Suppressor macrophage (primary cell): ENCODE measurements at places on chromosomes 7 and 10.

GRCh38 chr10:51879238-51879637 lies 179.8 kb upstream of the CSTF2T start:
- peak; percentile 22 for DNase-seq

GRCh38 chr10:44471410-44471809 lies 86.5 kb upstream of the CXCL12 start:
- DNase-seq = no peak

- no peak for DNase-seq
These were observed 170.9 kb downstream of the USP6NL start for GRCh38 chr10:11440250-11441150.

GRCh38 chr7:7639847-7640220 lies 718 bp upstream of the UMAD1 start:
- peak; percentile 12 for DNase-seq

GRCh38 chr7:103121641-103122040 lies 27.3 kb downstream of the NAPEPLD start:
- no peak for DNase-seq

GRCh38 chr7:116630932-116631671 lies 40.9 kb upstream of the MET start:
- DNase-seq = peak; percentile 89

GRCh38 chr10:101062232-101063049 lies 652 bp downstream of the KAZALD1 start:
- peak; percentile 75 for DNase-seq

GRCh38 chr7:80428161-80429054 lies 83.5 kb downstream of the GNAT3 start:
- peak; percentile 70 for DNase-seq

- DNase-seq = peak; percentile 83
These were observed 106.8 kb downstream of the ANK3 start for GRCh38 chr10:60282771-60283353.

GRCh38 chr10:48568131-48568530 lies 36.7 kb downstream of the ARHGAP22 start:
- DNase-seq = no peak

GRCh38 chr10:74153123-74153522 lies 2.1 kb downstream of the ADK start:
- DNase-seq = no peak

- no peak for DNase-seq
These were observed 6.2 kb upstream of the CELF2 start for GRCh38 chr10:11011436-11011835.

- no peak for DNase-seq
These were observed 83.1 kb upstream of the LYZL1 start for GRCh38 chr10:29205787-29206186.

DNA sequence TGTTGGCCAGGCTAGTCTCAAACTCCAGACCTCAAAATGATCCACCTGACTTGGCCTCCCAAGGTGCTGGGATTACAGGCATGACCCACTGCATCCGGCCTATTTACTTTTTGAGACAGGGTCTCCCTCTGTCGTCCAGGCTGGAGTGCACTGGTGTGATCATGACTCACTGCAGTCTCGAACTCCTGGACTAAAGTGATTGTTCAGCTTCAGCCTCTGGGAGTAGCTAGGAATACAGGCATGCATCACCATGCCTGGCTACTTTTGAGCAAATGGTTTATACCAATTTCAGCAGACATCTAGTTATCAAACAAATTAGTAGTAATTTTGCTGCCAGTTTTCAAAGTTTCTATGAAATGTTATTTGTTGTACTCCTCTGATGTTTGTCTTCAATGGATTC lies 2.2 kb upstream of the WAC start:
- DNase-seq = no peak

DNA sequence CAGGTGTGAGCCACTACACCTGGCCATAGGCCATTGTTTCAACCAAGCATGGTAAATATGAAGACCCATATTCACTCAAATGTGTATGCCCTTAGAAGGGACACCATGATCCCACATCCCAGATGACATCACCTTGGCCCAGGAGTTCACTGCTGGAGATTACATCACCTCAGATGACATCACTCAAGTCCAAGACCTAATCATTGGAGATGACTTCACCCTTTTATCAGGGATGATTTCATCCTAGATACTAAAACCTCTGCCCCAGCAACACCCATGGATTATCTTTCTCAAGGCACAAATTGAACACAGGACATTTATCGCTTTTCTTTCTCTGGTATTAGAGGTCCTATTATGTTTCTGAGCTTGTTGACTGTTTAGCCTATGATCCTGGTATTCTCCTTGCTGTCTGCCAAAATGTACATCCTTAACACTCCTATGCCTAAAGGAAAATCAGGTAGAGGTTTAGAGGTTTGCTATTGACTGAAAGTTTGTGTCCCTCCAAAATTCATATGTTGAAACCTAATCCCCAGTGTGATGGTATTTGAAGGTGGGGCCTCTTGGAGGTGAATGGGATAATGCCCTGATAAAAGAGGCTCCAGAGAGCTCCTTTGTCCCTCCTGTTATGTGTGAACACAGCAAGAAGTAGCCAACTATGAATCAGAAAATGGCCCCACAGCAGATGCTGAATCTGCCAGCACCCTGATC lies 9.8 kb upstream of the CYP2C18 start:
- no peak for DNase-seq

- DNase-seq = no peak
These were observed 41.8 kb downstream of the PFKFB3 start for GRCh38 chr10:6244510-6244909.

GRCh38 chr7:37833107-37833817 lies 15.1 kb upstream of the NME8 start:
- DNase-seq = peak; percentile 89

- DNase-seq = no peak
These were observed 6.2 kb upstream of the CH25H start for GRCh38 chr10:89213191-89213808.

- peak; percentile 79 for DNase-seq
These were observed 54.1 kb upstream of the PPIF start for GRCh38 chr10:79292891-79293746.

DNA sequence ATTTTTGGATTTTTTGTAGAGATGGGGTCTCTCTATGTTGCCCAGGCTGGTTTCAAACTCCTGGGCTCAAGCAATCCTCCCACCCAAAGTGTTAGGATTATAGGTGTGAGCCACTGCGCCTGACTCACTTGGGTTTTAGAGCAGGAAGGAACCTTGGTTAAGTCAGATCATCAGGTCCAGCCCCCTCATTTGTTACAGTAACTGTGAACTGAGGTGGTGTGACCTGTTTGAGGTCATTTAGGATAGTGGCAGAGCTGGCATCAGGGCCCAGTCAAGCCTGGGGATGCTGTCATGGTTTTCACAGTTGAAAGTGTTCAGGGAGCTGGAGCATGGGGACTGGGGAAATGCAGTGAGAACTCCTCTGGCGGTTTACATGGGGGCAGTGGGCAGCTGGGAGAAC lies 159.6 kb downstream of the TAX1BP1 start:
- DNase-seq = peak; percentile 30

DNA sequence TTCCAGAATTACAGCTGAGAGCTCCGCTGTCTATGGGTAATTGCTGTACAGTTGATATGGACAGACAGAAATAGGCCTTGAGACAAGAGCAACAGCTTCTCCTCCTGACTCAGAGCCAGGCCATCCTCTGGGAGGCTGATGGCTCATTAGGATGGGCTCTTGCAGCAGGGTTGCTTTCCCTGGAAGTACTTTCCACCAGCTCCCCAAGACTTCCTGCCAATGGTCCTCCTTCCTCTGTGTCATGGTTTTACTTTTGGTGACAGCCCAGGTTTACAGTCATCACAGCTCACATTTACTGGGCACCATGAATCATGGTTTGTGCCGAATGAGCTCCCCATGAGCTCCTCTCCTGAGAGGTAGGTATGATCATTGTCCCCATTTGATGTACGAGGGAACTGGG lies 131.8 kb downstream of the HECW1 start:
- DNase-seq = no peak

DNA sequence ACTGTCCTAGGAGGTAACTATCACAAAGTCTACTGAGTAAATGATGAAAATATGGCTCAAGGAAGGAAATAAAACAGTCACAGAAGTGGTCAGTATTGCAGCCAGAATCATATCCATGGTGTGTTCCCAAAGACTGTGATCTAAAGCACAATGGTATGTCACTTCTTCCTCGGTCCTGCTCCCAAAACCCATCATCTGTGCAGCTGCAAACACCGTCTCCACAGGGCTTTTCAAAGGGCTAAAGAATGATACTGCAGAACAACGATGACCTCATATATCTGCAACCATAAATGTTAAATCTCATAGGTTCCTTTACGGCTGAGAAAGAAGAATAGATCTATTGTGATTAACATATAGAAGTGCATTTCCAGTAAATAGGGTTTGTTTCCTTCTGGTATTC lies 465.0 kb downstream of the GRID1 start:
- no peak for DNase-seq

GRCh38 chr10:47340608-47341170 lies 7.5 kb upstream of the RBP3 start:
- DNase-seq = peak; percentile 69

GRCh38 chr10:30973737-30974136 lies 57.9 kb downstream of the ZNF438 start:
- DNase-seq = no peak

- DNase-seq = no peak
These were observed 469.0 kb upstream of the IGFBP3 start for GRCh38 chr7:46390042-46390441.

- no peak for DNase-seq
These were observed 5.0 kb upstream of the AQP1 start for GRCh38 chr7:30906515-30907240.

- DNase-seq = no peak
These were observed 503.0 kb downstream of the KIF20B start for GRCh38 chr10:90204131-90204955.

- no peak for DNase-seq
These were observed 360.1 kb downstream of the TNS3 start for GRCh38 chr7:47221826-47222225.

DNA sequence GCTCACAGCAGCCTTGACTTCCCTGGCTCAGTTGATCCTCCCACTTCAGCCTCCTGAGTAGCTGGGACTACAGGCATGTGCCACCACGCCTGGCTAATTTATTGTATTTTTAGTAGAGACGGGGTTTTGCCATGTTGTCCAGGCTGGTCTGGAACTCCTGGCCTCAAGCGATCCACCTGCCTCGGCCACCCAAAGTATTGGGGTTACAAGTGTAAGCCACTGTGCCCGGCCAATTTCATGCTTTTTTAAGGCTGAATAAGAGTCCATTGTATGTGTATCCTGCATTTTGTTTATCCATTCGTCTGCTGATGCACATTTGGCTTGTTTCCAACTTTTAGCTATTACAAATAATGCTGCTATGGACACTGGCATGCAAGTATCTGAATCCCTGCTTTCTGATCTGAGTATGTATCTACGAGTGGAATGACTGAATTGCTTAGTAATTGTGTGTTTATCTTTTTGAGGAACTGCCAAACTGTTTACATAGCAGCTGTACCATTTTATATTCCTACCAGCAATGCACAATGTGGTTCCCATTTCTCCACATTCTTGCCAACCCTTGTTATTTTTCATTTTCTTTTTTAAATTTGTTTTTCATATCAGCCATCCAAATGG lies 37.3 kb upstream of the TPST1 start:
- peak; percentile 57 for DNase-seq

DNA sequence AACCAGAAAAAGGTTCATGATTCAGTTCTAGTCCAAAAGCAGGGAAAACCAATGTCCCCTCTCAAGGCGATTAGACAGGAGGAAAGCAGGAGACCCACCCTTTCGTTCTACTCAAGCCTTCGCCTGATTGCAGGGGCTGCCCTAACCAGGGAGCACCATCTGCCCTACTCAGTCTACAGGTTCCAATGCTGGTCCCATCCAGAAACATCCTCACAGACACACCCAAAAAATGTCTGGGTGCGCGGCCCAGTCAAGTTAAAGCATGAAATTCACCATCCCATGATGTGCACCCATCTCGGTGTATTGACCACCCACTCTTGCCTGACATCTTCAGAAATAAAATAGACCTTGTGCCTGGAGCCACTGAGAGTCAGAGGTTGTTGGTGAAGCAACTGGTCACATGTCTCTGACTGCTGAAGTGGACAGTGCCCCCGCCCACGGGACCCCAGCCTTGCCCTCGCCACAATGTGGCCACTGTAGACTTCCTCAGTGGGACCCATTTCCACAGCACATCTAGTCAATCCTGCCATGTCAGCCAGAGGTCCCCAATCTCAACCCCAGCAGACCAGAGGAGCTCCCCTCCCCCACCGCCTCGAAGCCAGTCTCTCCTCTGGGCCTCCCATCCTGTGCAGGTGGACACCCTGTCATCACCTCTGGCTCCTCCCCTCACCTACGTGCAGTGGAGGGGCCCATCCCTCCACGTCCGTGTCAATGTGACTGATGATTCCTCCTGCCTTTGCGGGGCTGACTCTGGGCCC lies 116.3 kb upstream of the PPP2R2D start:
- peak; percentile 9 for DNase-seq

DNA sequence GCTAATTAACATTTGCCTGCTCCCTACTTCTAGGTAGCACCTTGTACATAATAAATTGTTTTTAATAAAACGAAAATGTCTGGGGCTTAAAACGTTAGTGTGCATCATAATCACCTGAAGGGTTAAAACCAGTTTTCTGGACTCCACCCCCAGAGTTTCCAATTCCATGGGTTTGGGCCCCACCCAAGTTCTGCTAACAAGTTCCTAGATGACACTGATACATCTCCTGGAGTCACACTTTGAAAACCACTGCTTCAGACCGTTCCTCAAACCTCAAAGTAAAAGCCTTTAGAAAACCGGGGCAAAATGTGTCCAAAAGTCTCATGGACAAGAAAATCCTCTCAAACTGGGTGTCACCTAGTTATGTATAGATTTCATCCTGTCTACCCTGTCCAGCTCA lies 9.3 kb downstream of the OSBPL3 start:
- no peak for DNase-seq

GRCh38 chr7:84720456-84721097 lies 466.3 kb downstream of the SEMA3D start:
- DNase-seq = no peak

DNA sequence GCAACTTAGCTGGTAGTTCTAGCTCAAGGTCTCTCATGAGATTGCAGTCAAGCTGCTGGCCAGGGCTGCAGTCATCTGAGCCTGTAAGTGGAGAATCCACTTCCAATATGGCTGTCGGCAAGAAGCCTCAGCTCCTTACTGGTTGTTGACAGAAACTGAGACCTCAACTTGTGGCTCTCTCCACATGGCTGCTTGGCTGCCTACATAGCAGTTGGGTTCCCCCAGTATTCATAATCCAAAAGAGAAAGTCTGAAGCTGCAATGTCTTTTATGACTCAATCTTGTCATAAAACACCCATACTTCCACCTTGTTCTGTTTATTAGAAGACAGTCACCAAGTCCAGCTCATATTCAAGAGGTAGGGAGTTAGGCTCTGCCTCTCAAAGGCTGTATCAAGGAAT lies 334.9 kb upstream of the KMT2E start:
- DNase-seq = no peak

- DNase-seq = no peak
These were observed 1.5 kb upstream of the RGS10 start for GRCh38 chr10:119543814-119544642.

- DNase-seq = no peak
These were observed 13.1 kb downstream of the DPYSL4 start for GRCh38 chr10:132199854-132200311.
